ENCODE measurements at places on chromosomes 6 and 20. TPM values are rescaled to one million over a fixed set of nuclear protein-coding genes. Genes with fewer than 3 reads are reported as not detected.

DNA sequence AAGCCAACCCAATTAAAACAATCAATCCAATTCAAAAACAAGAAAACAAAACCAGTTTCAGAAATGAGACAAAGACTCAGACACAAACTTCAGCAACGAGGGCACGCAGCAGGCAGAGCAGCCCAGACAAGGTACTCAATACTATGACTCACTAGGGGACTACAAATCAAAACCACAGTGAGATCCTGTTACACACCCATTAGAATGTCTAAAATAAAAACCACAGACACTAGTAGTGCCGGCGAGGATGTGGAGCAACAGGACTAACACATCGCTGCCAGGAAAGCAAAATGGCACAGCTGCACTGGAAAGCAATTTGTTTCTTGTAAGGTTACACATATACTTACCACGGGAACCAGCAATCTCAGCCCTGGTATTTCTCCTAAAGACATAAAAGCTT lies 28.4 kb upstream of the MAS1L start:
- DNase-seq: peak; percentile 5

- DNase-seq: no peak
Measured at GRCh38 chr20:60013296-60014139, 55.3 kb downstream of the CDH26 start.

- DNase-seq: no peak
Measured at GRCh38 chr20:44678990-44679611, 27.6 kb upstream of the ADA start.

GRCh38 chr6:45584127-45584526 lies 206.4 kb upstream of the SUPT3H start:
- DNase-seq: no peak

- DNase-seq: peak; percentile 45
Measured at GRCh38 chr6:16244869-16245451, 6.6 kb downstream of the GMPR start.

- no peak for DNase-seq
Measured at GRCh38 chr20:675033-675452, 559 bp downstream of the SCRT2 start.

DNA sequence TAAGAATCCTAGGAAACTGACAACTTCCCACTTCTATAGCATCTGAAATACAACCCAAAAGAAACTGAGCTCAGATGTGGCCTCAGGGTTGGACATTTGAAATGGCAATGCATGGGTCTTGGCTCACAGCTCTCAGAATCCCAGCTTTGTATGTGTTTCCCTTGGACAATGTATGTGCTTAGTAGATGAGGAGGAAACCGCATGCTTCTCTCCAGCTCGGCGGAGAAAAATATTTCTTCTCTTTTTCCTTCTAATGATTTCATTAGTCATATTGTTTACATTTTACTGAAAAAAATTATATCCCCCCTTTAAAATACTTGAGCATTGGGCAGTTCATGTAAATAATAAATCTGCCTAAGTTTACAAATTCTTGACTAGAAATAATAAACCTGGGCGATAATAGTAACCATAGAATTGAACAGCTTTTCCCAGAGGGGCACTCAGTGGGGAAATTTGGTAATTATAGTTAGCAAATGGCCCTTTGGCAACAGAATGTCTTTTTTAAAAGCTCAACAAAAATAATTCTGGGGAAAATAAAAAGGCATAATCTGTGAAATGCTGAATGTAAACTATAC lies 55.3 kb downstream of the PFDN4 start:
- no peak for DNase-seq

DNA sequence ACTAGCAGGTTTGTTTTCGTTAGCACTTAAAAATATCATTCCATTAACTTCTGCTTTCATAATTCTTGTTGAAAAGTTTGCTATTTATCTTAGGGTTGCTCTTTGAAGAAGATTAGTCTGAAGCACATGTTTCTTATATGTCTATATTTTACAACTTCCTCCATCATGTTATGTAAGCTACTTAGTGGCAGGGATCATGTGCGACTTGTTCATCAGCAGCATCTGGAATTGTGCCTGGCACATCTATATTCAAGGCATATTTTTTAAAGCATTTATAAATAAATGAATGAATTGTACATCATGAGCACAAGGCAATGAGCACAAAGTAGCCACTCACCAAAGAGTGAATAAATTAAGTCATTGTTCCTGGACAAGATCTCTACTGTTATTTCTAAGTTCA lies 187.2 kb upstream of the COL21A1 start:
- no peak for DNase-seq

GRCh38 chr6:116779573-116780164 lies 14.2 kb upstream of the FAM162B start:
- DNase-seq: peak; percentile 67

- DNase-seq: peak; percentile 82
Measured at GRCh38 chr6:121522771-121523386, 87.4 kb downstream of the GJA1 start.

DNA sequence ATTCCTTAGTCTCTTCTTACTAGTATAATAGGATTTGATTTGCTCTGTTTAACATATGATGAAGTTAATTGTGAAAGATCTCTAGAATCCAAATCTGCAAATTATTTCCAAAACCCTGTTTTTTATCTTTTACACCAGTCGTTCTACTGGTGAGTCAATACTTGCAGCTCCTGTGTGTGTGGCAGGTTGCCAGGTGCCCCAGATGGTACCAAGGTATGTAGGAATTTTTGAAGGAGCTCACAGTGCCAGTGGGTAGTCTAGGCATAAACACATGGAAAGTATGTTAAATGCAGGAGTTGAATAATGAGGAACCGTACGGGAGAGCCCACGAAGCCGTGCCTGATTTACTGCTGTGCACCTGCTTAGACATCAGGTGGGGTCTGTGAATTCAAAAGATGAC lies 192.2 kb downstream of the FARS2 start:
- DNase-seq: no peak

DNA sequence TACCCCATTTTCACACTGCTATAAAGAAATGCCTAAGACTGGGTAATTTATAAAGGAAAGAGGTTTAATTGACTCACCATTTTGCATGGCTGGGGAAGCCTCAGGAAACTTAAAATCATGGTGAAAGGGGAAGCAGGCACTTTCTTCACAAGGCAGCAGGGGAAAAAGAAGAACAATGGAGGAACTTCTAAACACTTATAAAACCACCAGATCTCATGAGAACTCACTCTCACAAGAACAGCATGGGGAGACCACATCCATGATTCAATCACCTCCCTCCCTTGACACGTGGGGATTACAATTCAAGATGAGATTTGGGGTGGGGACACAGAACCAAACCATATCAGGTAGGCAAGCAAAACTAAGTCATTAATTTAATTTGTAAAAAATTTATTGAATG lies 343.2 kb downstream of the FRK start:
- no peak for DNase-seq

- DNase-seq: no peak
Measured at GRCh38 chr20:57433657-57434389, 42.6 kb downstream of the RBM38 start.

- DNase-seq: no peak
Measured at GRCh38 chr6:27667016-27667656, 194.2 kb upstream of the ZNF184 start.

DNA sequence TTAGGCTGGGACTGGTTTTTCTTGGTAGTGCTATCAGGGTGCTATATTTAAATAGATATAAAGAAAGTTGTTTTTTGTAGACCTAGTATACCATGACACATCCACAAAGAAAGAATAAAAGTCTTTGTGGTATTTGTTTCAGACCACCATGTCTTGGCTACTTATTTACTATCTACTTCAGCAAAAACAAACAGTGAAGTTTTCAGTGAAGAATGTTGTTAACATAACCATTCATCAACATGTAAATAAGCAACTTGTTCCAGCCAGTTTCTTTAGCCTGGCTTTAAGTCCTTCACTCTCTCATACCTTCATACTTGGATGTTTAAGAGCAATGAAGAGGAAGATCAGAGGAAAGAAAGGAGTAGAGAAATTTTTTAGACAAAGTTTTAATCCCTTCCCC lies 624.1 kb downstream of the CD109 start:
- no peak for DNase-seq

- no peak for DNase-seq
Measured at GRCh38 chr6:15843226-15843625, 180.4 kb upstream of the DTNBP1 start.

DNA sequence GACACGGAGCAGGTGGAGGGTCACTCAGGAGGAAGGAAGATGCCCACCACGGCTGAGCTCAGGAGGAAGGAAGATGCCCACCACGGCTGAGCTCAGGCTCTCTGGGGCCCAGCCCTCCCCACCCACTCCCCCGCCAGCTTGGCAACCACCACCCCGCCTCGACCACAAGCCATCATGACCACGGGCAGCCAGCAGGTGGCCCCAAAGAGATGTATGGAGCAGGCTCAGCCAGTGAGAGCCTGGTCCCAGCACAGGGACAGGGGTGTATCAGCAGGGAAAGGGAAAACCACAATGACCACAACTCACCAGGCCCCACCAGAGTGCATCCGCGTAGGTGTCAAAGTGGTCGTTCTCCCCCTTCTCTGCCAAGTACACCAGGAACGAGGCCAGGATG lies 30.4 kb downstream of the KCNQ2 start:
- peak; percentile 8 for DNase-seq

- peak; percentile 73 for DNase-seq
Measured at GRCh38 chr6:109523478-109523877, 40.5 kb upstream of the ZBTB24 start.

- no peak for DNase-seq
Measured at GRCh38 chr20:64006490-64006889, 25.6 kb downstream of the PRPF6 start.

Gene FAM162B
- total RNA-seq: 13.1 TPM

Gene NEDD9
- total RNA-seq: 13.6 TPM

Gene RIPPLY2
- total RNA-seq: not detected

Gene PACRG
- 0.66 TPM for total RNA-seq

Gene TCF15
- total RNA-seq: not detected

Gene CYP24A1
- not detected for total RNA-seq

Gene SRMS
- total RNA-seq: not detected

Gene EBF4
- 0.99 TPM for total RNA-seq

Gene CYP39A1
- total RNA-seq: 3.8 TPM
